ENCODE measurements at places on chromosomes 2 and 18.

DNA sequence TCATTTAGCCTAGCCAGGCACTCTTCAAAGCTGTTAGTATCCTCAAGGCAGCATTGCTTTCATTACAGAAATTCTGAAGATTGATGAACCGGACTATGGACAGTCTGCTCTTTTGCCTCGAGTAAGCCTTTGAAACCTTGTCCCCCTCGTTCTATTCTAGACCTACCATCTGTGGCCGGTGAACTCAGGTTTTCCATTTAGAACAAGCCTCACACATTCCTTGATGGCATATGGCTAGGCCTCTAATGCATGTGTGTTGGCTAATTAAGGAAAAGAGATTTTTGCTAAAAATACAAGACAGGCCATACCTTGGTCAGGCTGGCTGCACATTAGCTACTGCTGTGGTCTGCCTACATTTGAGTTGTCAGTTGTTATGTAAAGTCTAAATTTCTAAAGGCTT is 111.8 kb downstream of the CERS6 start:
- no peak for DNase-seq

GRCh38 chr18:73235491-73235890 is 367.7 kb upstream of the NETO1 start:
- DNase-seq: no peak

DNA sequence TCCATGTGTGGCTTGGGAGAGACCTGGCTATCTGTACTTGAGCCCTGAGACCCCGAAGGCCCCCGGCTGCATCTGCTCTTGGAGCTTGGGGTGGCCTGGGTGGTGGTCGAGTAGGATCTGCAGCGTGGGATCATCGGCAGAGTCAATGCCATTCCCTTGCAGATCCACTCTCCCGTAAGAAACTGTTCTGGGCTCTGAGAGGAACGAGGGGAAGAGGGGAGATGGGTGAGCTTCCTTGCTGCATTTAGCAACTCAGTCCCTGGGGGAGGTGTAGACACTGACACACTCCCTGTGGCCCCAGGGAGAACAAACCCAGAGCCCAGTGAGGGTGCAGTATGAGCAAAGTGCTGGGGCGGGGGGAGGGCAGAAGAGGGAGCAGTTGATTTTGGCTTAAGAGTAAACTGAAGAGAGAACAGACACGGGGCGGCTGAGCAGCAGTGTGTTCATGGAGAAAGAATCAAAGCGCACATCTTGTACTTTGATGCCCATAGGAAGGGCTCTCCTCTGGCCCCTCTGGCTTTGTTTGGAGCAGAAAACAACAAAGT is 8.5 kb downstream of the GREB1 start:
- no peak for DNase-seq

- DNase-seq: no peak
Observed at GRCh38 chr2:10971161-10971887, 59.6 kb downstream of the KCNF1 start.

DNA sequence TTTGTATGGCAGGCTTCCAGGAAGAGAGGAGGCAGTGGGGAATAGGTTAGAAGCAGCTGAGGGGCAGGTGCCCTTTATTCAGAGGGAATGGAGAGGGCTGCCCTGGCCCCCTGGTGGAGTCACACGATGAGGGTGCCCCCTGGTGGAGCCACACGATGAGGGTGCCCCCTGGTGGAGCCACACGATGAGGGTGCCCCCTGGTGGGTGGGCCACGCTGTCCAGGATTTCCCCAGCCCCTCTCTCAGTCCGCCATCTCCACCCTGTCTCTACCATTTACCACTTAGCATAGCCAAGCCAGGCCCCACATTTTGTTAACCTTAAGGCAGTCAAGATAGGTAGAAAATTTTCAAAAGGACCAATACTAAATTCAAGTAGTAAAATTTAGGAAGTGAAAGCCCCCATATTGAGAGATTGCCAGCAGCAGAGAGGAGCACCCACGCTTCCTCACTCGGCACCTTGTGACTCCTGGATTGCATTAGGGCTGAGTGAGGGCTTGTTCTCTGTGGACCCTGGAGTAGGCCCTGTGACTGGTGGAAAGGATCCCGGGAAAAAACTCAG is 10.4 kb upstream of the FAM228A start:
- no peak for DNase-seq

- DNase-seq: no peak
Observed at GRCh38 chr2:194087089-194087958, 1569.7 kb upstream of the SLC39A10 start.

DNA sequence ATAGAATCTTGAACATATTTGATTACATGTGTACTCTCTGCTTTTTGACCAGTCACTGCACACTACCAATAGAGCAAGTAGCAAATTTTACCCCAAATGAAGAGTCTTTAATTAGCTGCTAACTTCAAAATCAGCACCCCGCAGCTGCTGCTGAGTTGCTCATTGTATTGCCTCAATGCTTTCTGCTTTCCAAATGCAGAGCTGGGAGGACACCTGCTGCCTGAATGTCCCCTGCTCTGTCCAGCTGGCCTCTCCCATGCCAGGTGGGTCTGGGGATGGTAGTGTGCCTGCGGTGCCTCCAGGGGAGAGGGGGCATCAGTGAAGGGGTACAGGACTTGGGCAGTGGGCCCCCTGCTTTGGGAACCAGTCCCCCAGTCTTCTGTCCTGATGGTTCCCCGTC is 184.8 kb downstream of the PRKCE start:
- no peak for DNase-seq

DNA sequence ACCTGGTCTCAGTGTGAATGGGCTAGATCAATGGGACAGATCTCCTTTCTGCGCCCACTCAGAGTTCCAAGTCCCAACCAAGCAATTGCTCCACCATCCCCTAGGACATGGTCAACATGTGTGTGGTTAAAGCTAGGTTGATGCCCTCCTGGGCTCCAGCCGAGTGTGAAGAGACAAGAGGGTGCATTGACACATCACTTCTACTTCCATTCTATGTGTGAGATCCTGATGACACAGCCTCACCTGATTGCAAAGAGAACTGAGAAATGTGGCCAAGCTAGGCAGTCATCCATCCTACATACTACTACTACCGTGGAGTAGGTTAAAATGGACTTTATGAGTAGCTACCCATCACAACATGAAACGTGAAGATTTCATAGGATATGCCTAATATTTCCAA is 106.8 kb downstream of the NCKAP5 start:
- DNase-seq: no peak

DNA sequence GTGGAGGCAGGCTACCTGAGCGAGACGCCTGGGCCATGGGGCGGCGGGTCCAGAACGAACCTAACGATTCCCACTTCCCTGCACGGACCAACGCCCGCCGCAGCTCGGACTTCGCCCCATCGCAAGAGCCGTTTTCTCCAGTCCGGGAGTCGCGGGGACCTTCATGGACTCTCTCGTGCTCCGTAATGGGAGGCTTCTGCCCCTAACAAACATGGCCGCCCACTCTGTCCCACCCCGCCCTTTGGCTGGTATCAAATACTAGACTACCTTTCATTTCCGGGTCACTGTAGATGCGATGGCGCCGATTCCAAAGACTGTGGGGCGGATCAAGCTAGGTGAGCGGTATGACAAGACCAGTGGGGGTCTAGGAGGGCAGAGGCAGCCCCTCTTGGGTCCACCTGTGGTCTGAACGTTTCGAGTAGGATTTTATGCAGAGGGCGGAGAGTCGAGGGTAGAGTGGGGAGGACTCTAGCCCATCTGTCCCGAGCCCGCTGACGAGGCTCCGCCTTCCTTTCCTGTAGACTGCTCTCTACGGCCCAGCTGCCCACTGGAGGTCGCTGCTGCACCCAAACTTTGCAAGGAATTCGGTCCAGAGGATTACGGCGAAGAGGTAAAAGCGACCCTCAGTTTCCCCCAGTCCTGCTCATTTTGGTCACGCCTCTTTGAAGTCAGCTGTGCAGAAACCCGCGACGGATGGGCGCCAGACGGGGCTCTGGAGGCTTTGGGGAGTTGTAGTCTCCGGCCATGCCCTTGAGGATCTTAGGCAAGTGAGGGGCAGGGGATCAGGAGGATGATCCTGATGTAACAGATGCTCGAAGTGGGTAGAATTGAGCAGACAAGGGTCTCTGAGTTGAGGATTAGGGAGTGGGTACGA is at the start of the genes CCDC142 and TTC31:
CCDC142 (minus strand) TSS at position 198 of the 874 bp plus-strand sequence; CDS start at position 37, 161 bp downstream.
TTC31 (plus strand) TSS at position 281 of the 874 bp plus-strand sequence; CDS start at position 296, 15 bp downstream.
- peak; percentile 89 for DNase-seq

DNA sequence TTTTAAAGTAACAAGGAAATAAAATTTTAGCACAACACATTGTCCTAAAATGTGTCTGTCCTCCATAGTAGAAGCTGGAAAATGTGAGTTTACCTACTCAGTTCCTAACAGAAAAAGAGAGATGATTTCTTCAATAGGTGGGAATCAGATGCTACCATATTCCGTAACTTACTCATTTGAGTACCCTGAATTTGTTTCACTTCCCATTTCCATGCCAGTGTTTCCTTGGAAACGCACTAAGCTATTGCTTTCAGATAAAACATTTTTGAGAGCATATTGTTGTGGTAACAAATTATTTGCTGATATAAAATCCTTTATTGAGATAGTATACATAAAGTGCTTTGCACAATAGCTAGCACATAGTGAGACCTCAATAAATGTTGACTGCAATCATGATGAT is 137.5 kb upstream of the BARD1 start:
- DNase-seq: no peak

- DNase-seq: no peak
Observed at GRCh38 chr18:54323970-54324369, 33.7 kb downstream of the STARD6 start.

- DNase-seq: no peak
Observed at GRCh38 chr2:44753552-44754285, 187.8 kb upstream of the SIX3 start.

DNA sequence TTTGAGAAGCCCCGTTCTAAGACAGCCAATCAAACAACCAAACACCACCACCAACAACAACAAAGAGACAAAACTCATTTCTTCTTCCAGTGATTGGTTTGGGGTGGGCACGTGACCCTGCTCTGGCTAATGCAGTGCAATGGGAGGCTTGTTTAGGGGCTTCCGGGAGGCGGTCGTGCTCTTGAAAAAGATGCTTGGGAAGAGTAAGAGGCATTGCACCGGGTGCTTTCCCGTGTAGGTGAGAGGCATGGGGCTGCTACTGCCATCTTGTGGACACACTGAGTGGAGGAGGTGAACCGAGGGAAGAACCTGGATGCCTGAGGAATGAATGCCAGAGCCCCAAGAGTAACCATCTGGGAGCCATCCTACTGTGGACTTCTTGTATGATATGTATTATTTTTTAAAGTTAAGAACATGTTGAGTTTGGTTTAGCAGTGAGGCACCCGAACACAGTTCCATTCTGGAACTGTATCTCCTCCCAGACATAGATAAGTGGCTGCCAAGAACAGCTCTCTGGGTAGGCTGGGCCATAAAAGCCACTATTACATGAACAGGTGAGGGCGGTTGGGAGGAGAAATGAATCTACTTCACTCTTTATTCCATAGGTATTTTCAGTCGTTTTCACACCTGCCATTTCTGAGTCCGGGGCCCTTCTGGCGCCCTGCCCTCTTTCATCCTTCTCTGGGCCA is 19.1 kb upstream of the ARHGAP25 start:
- DNase-seq: no peak

DNA sequence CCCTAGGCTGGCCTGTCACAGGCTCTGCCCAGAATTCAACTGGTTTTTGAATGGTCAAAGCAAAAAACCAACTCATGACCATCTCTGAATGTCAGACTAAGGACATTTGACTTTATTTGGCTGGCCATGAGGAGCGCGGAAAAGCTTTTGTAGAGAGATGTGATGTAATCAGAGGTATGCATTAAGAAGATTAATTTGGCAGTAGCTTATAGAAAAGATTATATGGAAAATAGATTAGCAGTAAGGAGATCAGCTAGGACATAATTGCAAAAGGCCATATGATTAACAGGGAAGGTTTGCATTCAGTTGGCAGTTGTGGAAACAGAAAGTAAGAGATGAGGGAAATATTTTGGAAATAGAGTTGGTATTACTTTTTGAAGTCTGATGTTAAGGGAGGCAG is 12.3 kb upstream of the TTR start:
- DNase-seq: no peak

- DNase-seq: no peak
Observed at GRCh38 chr2:149059822-149060221, 21.3 kb downstream of the LYPD6B start.

DNA sequence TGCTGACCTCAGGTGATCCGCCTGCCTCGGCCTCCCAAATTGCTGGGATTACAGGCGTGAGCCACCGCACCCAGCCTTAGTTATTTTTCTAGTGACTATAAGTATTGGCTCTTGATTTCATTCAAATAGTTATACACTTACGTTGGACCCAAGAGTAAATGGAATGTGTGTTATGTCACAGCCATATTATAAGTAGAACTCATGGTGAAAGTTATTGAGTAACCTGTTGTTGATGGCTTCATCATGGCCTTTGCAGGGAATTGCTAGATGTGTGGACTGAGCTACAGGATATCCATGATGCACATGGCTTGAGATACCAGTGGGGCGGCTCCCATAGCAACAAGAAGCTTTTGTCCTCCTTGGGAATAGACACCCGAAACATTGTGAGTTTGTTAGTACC is 44.7 kb downstream of the AFTPH start:
- DNase-seq: no peak

GRCh38 chr18:6859676-6860422 is 130.3 kb downstream of the ARHGAP28 start:
- DNase-seq: no peak

GRCh38 chr2:8543383-8544170 is 138.3 kb upstream of the ID2 start:
- no peak for DNase-seq

DNA sequence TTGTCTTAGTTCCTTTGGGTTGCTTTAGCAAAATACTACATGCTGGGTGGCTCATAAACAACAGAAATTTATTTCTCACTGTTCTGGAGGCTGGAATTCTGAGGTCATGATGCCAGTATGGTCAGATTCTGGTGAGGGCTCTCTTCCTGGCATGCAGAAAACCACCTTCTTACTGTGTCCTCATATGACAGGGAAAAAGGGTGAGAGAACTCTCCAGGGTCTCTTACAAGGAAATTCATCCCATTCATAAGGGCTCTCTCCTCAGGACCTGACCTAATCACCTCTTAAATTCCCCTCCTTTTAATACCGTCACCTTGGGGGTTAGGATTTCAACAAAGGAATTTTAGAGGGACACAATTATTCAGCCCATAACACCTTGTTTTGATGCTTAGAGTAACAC is 243.1 kb upstream of the TNP1 start:
- DNase-seq: no peak

- DNase-seq: no peak
Observed at GRCh38 chr2:42653908-42654445, 85.5 kb downstream of the MTA3 start.

GRCh38 chr2:27320958-27321543 is 1.8 kb downstream of the MPV17 start:
- DNase-seq: no peak

DNA sequence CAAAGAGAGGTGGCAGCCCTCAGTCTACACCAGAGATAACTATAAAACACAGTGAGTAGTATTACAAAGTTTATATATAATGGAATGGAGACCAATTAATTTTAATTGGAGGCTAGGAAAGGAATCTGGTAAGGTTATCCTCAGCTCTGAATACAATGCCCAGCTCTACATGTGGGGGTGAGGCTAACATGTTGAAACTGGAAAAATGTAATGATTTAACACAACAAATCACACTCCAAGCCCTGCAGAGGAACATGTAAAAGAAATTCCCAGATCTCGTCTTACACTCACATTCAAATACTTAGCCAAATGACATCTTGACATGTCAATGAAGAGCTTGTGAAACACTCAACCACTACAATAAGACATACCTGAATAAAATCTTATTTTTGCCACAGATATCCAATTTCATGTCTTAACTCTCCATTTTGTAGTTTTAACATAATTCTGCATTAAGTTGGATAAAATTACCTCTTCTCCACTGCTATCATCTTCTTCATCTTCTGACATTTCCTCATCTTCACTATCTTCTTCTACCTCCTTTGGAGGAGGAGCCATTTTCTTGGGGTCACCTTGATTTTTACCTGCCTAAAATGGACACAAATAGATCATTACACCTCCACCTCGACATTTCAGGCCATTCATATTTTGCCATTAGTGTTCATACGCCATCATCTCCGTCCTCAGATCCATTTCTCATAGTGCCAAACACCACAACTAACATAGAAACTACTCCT is 1.4 kb downstream of the NCL start:
- no peak for DNase-seq
